ENCODE measurements at places on chromosomes 6 and 20.

GRCh38 chr6:122422614-122423267, 23.3 kb downstream of the HSF2 start:
- no peak for DNase-seq

- no peak for DNase-seq
Measured at GRCh38 chr6:47153404-47153755, 111.2 kb upstream of the ADGRF1 start.

GRCh38 chr6:109513571-109514071, 30.6 kb upstream of the ZBTB24 start:
- DNase-seq: no peak

GRCh38 chr6:56204134-56204533, 43.2 kb downstream of the COL21A1 start:
- DNase-seq: no peak

- DNase-seq: no peak
Measured at GRCh38 chr6:17096096-17096495, 5.8 kb upstream of the STMND1 start.
